ENCODE measurements at places on chromosomes 16 and 17.
A peak's percentile ranks its signal among the peaks of the same experiment; 100 is the strongest.

GRCh38 chr16:56370875-56371659, 54.3 kb downstream of the AMFR start:
- DNase-seq = no peak

- DNase-seq = no peak
Measured at GRCh38 chr16:73031155-73031866, 16.6 kb downstream of the ZFHX3 start.

DNA sequence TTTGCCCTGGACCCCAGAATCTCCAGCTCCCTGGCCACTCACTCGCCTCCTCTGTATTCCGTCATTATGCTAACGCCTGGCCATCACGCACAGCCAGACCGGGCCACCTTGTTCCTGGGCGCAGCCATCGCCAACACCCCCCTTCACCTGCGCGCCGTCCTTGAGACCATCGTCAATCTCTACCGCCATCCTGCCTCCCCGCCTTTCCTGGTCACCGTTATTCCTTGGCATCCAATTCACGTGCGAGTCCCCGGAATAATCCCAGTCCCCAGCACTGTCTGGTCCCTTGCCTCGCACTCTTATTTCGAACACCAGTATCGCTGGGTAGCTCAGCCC, 541 bp downstream of the VKORC1 start:
- no peak for DNase-seq

DNA sequence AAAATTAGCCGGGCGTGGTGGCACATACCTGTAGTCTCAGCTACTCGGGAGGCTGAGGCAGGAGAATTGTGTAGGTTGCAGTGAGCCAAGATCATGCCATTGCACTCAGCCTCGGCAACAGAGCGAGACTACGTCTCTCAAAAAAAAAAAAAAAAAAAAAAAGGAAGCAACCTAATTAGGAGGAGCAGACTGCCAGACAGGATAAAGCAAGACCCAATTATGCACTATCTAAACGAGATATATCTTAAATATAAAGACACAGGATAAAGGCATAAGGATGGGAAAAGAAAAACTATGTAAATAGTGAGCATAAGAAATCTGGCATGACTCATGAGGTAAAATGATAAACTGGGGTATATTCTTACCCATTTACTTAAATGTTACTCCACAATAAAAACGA, 4.9 kb downstream of the TXNDC11 start:
- DNase-seq = no peak

DNA sequence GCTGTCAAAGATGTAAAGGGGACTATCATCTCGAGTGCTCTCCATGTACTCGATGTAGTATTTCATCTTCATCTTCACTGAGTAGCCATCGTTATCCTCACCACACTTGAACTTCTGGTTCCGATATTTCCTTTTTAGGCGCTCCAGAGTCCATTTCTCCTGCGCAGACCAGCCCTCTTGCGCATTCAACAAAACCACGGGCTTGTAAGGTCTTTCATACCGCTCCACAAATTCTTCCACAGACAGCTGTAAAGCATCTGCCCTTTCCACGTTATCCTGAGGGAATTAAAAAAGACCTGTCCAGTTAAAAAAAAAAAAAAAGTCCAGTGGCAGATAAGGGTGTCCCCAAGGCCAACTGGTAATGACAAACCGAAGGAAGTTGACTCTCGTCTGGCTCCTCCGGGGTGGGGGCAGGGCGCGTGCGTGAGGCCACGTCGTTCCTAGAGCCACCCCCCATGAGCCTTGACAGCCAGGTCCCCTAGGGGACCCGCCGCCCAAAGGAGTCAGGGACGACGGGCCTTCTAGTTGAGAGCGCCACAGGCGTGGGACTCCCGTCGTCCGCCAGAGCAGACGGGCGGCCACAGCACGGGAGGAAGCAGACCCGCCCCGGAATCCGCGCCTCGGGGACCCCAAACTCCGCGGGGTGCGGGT, 701 bp downstream of the JMJD6 start:
- DNase-seq = no peak

- no peak for DNase-seq
Measured at GRCh38 chr17:29592850-29593551, at the start of gene ANKRD13B. Gene ANKRD13B, plus strand, starts transcription at chr17:29593132. Its CDS starts 490 bp downstream, at chr17:29593622.

GRCh38 chr16:78100112-78100467, 636 bp downstream of the WWOX start:
- DNase-seq = peak; percentile 13

- no peak for DNase-seq
Measured at GRCh38 chr16:78903237-78903636, 697.3 kb downstream of the MAF start.

GRCh38 chr17:42521666-42522262, 14.3 kb upstream of the NAGLU start:
- DNase-seq = no peak

- DNase-seq = no peak
Measured at GRCh38 chr16:17457997-17458396, 12.8 kb downstream of the XYLT1 start.

- no peak for DNase-seq
Measured at GRCh38 chr17:49549311-49549605, 26.4 kb upstream of the NXPH3 start.

DNA sequence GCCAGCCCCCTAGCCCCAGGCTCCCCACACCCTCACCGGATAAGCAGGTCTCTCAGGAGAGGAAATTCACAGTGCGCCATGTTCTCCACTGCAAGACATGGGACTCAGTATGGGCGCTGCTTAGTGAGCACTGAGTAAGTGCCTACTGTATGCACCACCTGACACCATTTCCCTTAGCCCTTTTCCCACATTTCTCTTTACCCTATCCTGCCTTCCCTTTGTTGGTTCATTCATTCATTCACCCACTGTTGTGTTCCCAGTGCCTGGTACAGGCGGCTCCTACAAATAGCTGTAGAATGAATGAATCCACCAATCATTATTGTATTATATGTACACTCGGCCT, 10.1 kb downstream of the SEPTIN12 start:
- no peak for DNase-seq

DNA sequence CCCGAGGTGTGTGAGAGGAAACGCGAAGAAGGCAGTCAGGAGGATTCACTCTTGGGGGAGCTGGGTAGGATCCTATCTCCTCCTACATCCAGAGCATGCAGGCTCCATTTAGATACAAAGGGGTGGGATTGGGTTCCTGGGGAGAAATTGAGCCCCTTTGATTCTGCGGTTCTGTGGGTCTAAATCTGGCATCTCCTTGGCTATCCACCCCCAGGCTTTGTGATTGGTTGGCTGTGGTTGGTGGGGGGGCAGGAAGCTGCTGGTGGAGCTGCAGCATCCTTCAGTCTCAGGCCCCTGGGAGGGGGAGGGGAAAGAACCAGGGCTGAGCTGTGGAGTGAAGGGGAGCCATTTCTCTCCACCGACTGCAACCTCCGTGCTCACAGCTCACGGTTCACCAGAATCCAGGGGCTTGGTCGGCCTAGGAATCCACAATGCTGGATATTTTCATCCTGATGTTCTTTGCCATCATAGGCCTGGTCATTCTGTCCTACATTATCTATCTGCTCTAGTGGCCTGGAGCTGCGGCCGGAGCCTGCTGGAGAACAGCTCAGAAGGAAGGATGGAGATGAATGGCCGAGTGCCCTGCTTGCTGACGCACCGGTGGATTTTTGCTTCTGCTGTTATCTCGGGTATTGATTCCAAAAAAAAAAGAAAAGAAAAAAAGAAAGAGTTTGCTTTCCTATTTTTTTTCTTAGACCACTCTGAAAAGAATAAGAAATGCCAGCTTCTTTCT, at the start of gene LASP1NB:
Gene LASP1NB, plus strand, starts transcription at position 352 of the 733 bp plus-strand sequence.
- DNase-seq = peak; percentile 55

DNA sequence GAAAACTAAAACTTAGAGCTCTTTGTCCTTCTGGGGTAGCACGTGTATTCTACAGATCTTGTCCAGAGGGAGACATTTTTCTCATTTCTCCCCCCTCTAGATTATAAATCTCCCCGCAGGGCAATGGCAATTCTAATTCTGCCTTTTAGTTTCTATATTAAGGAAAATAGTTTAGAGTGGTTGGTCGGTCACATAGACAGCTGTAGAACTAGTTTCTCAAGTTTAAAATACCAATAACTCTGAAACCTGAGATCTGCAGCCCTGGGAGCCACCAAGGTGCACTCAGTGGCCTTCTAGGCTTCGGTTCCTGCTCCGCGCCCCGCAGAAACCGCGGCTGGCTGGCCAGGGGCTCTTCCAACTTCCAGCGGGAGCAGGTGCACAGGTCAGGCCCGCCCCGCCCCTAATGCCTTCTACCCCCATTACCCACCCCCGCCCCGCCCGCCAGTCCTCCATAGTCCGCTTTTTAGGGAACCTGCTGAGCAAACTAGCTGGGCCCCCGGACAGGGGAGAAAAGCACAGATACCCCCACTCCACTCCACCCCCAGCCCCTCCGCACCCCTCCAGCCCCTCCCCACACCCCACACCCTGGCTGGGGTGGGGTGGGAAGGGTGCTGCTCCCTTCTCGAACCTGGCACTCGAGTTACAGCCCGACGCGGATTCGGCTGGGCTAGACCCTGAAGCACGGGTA, 431 bp downstream of the SLFN11 start:
- DNase-seq = no peak

DNA sequence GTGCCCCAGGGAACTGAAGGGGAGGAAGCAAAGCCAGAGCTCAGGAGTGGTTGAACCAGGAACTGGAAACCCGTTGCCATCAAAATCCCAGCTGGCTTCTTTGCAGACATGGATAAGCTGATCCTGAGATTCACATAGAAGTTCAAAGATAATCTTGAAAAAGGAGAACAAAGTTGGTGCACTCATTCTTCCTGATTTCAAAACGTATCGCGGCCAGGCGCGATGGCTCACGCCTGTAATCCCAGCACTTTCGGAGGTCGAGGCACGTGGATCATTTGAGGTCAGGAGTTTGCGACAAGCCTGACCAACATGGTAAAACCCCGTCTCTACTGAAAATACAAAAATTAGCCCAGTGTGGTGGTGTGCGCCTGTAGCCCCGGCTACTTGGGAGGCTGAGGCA, 7.1 kb downstream of the RAP1GAP2 start:
- DNase-seq = no peak

DNA sequence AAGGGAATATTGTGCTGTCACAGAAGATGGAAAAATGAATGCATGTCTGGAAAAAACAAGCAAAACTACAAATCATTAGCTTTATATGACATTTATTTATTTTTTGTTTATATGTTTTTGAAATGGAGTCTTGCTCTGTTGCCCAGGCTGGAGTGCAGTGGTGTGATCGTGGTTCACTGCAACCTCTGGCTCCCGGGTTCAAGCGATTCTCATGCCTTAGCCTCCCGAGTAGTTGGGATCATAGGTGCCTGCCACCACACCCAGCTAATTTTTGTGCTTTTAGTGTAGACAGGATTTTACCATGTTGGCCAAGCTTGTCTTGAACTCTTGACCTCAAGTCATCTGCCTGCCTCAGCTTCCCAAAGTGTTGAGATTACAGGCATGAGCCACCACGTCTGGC, 8.5 kb downstream of the NDE1 start:
- DNase-seq = no peak

- no peak for DNase-seq
Measured at GRCh38 chr16:89004209-89004831, 27.3 kb upstream of the CBFA2T3 start.

- DNase-seq = no peak
Measured at GRCh38 chr16:73059779-73060615, 12.1 kb upstream of the ZFHX3 start.

- no peak for DNase-seq
Measured at GRCh38 chr16:70796301-70796700, 4.7 kb downstream of the VAC14 start.

DNA sequence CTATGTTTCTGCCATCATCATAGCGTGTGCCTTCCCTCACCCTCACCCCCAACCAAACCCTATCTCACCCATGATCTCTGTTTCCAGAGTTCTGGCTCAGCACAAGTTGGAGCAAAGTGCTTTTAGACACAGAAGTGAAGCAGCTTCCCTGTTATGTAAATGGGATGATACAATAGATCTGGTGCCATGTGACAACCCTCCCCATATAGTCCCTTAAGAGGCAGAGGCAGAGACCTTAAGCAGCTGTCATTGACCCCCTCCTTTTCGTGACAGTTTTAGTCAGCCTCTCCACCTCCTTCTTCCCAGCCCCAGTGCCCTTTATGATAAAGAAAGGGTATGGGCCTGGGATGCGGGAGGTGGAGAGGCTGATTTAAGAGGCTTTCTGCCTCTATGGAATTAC, 40.3 kb upstream of the MED13 start:
- no peak for DNase-seq

DNA sequence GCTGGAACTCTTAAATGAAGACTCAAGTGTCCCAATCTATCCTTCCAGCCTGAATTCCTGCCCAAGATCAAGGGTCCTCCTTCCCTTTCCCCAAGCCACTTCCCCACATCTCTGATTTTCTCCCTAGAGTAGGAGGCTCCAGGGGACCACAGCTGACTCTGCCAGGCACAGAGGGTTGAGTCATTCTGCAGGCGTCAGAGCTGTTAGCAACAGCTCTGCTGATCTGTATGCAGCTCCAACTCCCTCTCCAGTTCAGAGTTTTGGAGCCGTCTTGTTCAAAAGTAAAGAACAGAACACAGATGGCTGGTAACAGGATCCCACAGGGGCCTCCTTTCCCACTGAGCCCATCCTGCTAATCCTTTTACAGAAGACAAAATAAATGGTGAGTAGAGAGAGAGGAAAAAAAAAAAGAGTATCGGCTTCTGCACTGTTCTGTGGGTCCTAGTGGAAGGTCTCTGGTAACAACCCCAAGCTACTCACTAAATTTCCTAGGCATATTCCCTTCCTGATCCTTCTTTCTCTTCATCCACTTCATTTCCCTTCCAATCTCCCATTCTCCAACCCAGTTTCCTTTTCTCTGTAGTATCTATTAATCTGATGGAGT, 13.4 kb upstream of the TAOK1 start:
- DNase-seq = no peak

- no peak for DNase-seq
Measured at GRCh38 chr17:40445751-40446468, 2.7 kb downstream of the IGFBP4 start.

DNA sequence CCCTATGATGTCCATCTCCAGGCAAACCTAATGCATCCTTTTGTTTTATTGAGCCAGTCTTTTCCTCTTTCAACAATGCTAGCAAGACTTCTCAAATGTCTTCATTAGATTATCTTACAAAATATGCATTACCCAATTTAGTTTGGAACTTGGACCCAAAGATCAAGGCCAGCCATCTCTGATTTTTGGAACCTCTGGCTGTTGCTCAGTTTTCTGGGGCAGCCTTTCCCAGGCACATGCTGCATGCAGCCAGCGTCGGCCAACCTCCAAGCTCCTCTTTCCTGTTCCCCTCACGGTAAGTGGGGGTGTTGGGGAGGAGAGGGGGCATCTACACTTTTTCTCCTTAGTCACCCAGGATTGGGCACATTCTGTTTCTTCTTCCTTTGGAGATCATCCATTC, 189.3 kb downstream of the PRKCA start:
- no peak for DNase-seq

GRCh38 chr16:48961546-48961945, 320.1 kb downstream of the CBLN1 start:
- no peak for DNase-seq

- no peak for DNase-seq
Measured at GRCh38 chr16:1208239-1208830, 16.7 kb downstream of the TPSG1 start.

GRCh38 chr17:50904518-50905459, 38.6 kb upstream of the TOB1 start:
- no peak for DNase-seq

- DNase-seq = no peak
Measured at GRCh38 chr17:29148257-29148789, 31.9 kb downstream of the MYO18A start.

GRCh38 chr16:82651921-82652601, 25.3 kb downstream of the CDH13 start:
- DNase-seq = no peak

- peak; percentile 46 for DNase-seq
Measured at GRCh38 chr16:58814348-58814801, 80.3 kb upstream of the GOT2 start.

- DNase-seq = no peak
Measured at GRCh38 chr17:40720899-40721298, 17.3 kb upstream of the KRT24 start.
